ENCODE measurements at places on chromosomes 7 and 10.
A peak's percentile ranks its signal among the peaks of the same experiment; 100 is the strongest.

DNA sequence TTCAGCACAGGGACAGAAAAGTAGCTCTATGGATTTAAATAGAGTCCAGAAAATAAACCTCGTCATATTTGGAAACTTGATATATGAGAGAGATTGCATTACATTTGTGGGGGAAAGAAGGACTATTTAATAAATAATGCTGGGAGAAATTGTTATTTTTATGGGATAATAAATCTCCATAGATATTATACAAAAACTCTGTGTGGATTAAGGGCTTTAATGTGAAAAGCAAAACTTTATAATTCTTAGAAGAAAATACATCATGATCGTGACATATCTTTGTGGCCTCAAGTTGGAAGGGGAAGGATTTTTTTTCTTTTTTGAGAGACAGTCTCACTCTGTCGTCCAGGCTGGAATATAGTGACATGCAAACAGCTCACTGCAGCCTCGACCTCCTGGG, 95.0 kb upstream of the LEP start:
- DNase-seq: no peak

DNA sequence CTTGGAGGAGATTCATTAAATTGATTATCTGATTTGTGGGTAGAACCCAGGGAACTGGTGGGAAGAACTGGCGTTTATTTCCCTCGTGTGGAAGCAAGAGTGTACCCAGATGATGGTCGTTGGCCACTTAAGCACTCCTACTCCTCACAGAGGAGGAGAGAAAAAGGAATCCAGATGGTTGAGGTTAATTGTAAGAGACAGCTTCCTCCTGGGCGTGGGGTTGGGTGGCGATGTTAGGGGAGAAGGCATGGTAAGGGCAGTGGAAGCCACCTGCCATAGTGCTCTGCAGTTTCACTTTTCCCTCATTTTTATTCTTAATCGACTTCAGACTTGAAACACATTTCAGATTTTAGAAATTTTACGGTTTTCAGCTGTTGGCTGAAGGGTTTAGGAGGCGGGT, 104.1 kb downstream of the DOCK1 start:
- no peak for DNase-seq

- DNase-seq: no peak
Observed at GRCh38 chr10:107576746-107577145, 412.2 kb upstream of the SORCS1 start.

- no peak for DNase-seq
Observed at GRCh38 chr7:127417346-127417745, 24.8 kb upstream of the ZNF800 start.

GRCh38 chr10:1968257-1969033, 231.1 kb upstream of the ADARB2 start:
- DNase-seq: no peak

DNA sequence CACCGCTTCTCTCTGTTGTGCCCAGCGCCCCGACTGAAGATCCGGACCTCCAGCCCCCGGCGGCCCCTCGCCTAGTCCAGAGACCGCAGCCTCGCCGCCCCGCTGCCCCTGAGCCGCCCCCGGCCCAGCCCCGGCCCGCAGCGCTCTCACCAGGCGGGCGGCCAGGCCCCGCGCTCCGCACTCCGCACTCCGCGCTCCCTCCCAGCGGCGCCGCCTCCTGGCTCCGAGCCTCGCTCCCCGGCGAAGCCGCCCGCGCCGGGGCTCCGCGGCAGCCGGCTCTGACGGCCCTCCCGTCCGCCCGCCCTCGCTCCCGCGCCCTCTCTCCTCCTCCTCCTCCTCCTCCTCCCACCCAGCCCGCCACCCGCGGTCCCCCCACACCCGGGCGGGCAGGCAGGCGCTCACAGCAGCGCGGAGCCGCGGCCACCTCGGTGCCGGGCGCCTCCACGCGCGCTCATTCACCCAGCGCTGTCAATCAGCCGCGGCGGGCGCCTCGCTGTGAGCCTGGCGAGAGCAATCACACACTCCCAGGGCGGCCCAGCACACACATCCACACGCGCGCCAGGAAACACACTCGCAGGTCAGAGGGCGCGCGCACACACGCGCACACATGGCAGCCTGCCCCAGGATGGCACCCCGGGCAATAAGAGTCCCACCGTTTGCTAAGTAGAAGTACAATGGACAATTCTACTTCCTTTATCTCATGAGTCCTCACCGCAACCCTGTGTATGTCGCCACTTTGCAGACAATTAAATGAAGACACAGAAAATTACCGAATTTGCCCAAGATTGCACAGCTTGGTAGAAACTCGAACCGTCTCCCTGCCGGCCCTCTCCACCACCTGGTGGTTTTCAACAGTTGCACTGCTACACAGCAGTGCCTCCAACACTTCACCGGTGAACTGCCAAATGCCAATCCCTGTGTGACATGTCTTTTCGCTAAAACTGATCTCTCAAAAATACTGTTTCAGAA, at the start of gene PRRT4:
PRRT4 (minus strand) TSS at position 280 of the 969 bp plus-strand sequence.
- DNase-seq: peak; percentile 42

GRCh38 chr7:22563621-22564241, 63.7 kb upstream of the STEAP1B start:
- no peak for DNase-seq

DNA sequence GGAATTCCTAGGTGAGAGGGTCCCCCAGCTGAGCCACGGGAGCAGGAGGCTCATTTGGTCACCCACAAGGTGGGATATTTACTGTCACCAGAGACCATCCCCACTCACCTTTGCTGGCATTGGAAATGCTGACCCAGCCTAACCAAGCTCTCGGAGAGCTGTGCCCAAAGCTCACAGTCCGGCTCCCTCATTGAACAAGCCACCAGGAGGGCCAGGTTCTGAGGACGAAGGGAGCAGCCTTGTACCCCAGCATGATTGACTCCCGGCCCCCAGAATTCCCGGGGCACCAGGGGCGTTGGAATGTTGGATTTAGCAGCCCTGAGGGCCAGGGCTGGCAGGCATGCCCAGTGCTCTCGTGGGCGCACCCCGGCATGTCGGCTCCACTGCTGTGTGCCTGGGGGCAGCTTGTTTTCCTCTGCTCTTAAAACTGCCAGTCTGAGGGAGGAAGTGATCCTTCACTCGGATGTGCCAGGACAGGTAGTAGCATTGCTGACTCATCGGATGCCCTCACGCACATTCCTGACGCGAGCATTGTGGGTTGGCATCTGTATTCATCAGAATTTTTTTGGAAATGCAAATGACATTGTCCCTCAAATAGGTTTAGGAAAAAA, 23.3 kb downstream of the CLIP2 start:
- DNase-seq: no peak

DNA sequence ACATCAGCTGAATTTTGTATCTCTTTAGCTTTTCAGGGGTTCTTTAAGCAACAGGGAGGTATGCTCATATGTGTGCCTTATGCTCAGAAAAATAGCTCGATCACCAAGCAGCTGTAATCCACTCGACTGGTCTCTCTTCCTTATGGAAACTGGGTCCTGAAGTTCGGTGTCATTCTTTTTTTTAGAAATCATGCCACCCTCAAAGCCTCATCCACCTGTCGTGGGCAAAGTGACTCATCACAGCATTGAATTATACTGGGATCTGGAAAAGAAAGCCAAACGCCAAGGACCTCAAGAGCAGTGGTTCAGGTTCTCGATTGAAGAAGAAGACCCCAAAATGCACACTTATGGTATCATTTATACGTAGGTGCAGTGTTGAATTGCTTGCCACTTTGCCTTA, 83.6 kb downstream of the FANK1 start:
- DNase-seq: no peak

DNA sequence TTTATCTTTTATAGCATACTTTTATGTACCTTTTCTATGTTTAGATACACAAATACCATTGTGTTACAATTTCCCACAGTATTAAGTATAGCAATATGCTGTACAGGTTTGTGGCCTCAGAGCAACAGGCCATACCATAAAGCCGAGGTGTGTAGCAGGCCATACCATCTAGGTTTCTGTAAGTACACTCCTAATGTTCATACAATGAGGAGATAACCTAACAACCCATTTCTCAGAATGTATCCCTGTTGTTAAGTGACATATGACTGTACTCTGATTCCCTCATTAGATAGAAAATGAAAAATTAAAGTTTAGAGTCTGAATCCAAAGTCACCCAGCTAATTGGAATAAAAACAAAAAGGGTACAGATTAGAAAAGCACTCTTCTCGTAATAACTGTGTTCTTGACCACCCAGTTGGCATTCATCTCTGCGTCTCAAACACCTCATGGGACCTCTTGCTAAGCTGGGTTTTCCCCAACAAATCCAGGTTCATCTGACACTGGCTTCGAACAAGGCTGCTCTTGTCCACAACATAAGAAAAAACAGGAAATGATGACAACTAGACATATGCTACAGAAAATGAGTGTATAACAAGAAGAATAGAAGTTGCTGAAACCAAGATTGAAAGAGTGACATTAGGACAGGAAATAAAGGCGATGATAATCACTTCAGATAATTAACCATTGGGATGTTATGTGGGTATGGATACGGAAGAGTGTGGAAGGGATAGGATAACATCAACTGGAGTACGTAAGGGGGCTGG, 1.4 kb downstream of the NDUFB8 start:
- no peak for DNase-seq

DNA sequence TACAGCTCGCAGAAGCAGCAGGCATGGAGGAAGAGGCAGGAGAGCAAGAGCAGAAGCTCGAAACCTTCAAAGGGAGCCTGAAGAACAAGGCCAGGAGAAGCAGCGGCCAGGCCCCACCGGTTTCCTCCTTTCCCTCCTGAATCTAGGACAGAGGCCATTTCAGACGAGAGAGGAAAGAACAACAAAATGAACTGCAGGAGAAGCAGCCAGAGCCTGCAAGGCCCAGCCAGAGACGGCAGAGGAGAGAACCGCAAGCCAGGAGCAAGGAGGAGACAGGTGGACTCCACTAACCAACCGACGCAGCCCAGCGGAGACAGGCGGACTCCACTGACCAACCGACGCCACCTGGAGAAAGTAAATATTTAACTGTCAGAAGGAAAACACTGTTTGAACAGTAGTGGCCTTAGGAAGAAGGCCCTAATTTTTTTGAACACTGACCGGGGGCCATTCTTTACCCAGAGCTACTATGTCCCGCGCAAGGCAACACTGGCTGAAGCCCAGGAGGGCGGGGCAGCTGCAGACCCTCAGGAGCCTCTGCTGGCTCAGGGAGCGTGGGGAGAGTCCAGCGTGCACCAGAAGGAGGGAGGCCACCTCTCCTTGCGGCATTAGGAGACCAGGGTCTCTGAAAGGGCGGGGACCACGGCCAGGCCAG, 559.2 kb downstream of the PTPRN2 start:
- DNase-seq: no peak

DNA sequence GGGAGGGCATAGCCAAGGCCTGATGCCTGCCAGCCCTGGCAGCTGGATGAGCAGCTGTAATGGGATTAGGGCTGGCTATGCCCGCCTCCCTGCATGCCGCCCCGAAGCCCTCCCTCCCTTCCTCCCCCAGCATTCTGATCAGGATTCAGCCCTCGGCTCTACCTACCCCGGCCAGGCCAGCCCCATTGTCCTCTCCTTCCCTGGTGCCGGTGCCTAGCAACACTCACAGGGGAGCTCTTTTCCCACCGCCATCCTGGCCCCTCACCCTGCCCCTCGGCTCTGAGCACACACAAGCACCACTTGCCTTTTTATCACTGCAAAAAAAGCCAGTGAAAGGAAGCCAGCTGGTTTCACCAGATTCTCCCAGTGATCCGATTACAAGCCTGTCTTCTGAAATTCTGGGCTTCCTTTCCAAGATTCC, 9.0 kb upstream of the ADCYAP1R1 start:
- no peak for DNase-seq

GRCh38 chr10:129171812-129172211, 295.2 kb upstream of the MGMT start:
- DNase-seq: no peak

- DNase-seq: no peak
Observed at GRCh38 chr10:47364366-47364765, 16.2 kb downstream of the RBP3 start.

DNA sequence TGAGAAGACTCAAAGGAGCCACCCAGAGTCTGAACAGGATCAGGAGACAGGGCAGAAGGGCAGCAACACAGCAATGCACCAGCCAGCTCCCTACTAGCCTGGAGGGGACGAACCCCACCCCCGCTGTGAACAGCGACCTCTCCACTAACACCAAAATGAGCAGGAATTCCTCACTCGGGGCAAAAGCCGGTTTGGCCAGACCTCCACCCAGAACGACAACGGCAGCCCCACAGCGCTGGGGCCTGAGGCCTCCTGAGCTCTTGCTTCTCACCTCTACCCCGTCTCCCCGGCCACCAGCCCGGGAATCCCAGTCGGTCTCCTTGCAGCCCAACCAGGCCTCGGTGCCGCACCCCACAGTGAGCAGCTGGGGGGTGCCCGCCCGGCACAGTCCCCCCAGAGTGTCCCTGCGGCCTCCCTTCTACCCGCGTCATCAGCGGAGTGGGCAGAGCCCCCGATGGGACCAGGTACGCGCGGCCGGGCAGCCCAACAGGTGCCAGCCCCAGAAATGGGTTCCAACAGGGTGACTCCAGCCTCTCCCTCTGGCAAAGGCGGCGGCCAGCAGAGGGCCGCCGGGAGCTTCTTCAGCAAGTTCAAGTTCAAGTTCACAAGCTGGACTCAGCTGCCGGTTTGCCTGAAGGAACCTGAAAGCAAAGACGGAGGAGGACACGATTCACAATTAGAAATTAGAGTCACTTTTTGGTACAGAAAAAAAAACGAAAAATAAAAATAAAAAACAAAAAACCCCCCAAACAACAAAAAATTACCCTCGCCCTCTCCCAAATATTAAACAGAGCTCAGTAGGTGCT, 129.0 kb downstream of the MARCHF5 start:
- DNase-seq: no peak

DNA sequence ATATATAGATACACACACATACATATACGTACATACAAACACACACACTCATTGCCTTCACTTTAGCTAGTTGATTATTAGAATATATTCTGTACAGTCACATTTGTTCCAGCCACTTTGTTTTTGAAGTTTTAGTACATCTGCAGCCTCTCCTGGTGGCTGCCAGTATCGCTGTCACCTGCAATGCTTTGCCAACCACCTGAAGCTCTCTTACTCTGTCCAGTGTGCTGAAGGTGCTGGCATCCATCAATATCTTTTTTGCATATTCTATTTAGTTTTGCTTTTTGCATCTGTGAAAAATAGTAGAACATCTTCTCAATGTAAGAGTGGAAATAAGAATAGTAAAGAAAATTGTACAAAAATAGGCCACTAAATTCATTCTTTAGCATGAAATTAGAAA, 388.6 kb downstream of the EXOC4 start:
- no peak for DNase-seq

DNA sequence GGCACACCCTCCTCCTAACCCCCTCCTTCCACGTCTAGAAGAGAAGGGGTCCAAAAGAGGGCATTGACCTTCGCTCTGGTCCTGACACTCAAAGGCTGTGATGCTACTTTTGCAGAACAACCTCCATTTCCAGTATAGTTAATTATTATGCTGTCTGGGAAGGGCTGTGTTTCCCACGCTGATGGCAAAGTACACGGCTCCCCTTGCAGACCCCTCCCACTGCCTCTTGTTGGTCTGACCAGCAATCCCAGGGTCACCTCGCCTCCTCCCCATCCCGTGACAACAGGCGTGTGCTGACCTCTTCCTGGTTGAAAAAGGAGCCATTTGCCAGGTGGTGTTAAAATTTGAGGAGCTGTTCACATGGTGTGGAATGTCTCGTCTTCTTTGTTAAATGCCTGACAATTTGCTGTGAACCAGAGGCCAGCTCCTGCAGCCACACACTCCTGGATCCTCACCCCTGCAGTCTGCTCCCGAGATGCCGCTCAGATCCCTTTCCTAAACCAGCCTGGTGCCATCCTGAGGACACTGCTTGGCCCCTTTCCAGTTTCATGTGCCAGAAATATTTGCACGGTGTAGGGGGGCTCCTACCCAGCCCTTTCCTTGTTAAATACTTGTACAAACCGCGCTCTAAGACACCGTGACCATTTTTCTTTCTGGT, 321.7 kb downstream of the WDR37 start:
- no peak for DNase-seq

Measured in T-cell (primary cell).